ENCODE measurements at places on chromosomes 2 and 18.

GRCh38 chr2:174335988-174336500, 1.3 kb downstream of the SP9 start:
- DNase-seq = no peak

DNA sequence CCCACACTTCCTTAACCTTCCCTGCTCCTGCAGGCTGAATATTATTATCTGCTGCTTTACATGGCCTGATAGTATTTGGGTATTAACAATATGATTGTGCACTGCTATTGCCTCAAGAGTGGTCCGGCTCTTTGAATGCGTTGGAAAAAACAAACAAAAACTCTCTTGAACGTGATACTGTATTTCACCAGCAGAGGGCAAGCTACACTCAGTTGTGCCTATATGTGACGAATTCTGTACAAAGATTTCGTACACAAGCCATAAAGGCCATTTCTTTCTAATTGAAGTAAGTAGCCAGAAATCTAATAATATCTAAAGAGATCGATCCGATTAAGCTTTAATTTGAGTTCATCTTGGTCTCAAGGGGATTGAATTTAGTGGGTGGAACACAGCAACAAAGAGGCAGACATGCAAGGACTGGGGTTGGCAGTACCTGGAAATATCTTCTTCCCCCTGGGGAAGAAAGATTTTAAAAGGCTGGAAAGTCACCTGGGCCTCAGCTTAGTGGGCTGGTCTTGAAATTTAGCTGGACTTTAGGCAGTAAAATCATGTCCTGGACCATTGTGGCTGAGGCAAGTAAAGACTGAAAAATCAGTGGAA, 49.3 kb upstream of the RAB6D start:
- no peak for DNase-seq

GRCh38 chr2:21317131-21317530, 193.4 kb downstream of the TDRD15 start:
- DNase-seq = no peak

DNA sequence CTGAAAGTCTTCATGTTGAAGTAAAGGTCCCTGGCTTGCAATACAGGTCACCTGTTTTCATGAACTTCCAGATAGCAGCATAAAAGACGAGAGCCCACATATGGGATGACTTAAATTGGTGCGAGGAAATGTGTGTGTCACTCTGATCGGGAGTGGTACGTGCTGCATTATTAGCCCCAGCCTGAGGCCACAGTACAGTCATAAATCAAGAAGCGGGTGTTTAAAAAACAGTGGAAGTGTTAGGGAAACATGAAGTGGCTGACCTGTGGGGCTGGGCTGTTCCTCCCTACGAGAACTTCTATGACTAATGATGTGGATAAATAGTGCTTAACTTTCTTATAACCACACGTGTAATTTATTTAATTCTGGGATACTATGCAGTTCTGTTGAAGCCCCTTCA, 24.4 kb downstream of the RDH14 start:
- DNase-seq = no peak

DNA sequence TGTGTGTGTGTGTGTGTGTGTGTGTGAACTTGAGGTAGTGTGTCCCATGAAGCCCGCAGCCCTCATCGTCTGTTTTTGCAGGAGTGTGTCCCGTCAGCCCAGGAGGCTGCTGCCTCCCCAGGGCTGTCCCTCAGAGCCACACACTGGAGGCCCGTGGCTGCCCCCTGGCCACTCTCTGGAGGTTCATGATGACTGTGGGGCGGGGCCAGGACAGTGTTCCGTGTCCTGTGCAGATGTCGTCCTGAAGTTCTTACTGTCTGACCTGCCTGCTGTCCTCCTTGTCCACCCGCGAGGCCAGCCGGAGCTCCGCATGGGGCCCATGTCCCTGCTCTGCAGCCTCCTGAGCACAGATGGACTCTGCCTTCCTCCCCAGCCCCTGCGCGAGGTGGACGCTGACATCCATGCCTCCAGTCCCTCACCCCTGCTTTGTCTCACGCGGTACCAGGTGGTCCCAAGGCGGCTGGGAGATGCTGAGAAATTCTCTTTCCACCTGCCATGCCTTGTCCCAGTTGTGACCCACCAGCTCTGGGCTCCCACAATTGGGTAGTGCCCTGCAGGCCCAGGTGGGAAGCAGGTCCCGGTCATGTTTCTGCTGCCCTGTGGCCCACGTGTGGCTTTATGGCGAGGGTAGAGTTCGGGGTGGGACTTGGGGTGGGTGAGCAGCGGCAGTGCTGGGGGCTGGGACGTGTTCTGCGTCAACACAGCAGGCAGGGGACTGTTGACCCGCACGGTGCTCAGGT, 92.8 kb downstream of the NFATC1 start:
- DNase-seq = no peak

- no peak for DNase-seq
Measured at GRCh38 chr2:150989969-150990368, 271.7 kb downstream of the RBM43 start.

DNA sequence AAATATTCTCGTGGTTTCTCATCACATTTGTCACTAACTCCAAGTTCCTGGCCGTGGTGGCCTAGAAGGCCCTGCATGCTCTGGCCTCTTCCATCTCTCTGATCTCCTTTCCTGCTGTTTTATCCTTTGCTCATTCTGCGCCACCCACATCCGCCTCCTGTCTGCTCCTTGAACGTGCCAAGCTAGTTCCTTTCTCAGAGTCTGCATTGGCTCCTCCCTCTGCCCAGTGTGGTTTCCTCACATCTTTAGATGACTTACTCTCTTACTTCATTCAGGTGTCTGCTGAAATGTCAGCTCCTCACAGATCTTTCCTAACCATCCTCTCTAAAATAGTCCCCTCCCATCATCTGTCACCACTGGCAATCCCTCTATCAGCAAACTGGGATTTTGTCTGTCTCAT, 158.6 kb upstream of the RBMS1 start:
- peak; percentile 15 for DNase-seq

DNA sequence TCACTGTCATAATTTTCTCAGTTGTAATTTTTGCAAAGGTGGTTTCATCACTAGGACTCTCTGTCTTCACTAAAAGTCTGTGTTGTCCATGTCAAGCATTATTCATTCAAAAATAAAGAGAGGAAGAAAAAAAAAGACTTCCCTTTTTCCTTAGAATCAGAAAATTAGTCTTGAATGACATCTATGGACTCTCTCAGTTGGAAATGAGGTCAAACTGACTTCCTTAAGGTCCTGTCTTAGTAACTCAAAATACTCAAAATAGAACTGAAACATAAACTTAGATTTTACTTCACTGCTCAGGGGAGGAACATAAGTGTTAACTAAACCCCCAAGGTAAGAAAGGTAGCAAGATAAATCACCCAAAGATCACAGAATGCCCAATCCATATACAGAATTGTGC, 2.2 kb upstream of the ZNF407 start:
- no peak for DNase-seq

DNA sequence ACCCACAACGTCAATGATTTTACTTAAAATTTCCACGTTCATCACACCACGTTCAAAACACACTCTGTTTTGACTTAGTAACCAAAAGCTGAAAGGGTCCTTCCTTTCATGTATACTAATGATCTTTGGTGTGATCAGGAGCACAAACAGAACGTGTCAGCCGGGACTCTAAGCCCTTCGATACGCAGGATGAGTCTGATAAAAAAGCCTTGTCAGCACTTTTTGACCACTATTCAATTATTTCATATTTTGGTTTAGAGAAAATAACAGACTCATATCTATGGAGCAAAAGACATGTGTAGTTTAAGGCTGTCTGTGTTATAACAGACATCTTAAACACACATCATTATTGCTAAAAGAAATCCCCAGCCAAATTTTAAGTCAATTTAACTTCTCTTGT, 345.3 kb downstream of the ZNF516 start:
- no peak for DNase-seq

DNA sequence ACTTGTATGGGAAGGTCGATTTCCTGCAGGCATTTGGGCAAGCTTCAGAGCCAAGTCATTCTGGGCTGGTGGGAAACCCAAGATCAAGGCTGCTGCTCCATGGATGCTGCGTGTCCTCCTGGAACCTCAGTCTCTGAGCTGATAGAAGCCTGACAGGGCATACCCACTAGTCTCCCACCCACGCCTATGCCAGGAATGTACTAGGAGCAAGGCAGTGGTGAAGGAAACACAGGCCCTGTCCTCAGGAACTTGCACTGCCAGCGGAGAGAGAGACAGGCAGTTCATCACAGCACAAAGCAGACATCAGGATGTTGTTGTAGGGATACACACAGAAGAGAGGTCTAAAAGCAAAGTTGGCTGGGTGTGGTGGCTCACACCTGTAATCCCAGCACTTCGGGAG, 84.2 kb downstream of the PLB1 start:
- no peak for DNase-seq

DNA sequence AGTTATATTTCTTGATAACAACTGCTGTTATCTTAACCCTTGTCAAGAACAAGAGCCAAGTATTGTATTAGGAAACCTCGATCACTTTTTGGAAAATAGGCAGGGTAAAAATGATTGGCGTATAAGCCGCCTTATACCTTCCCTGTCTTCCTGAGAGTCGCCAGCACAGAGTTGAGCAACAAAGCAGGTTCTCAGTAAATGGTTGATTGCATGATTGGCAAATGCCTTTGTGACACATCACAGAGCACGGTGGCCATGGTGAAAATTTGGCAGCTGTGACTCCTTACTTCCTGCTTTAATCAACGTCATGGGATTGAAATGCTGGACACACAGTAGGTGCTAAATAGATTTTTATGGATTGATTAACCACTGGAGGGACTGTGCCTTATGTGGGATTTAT, 3.9 kb upstream of the KLHL29 start:
- DNase-seq = no peak

GRCh38 chr18:51425889-51426288, 228.4 kb upstream of the MEX3C start:
- no peak for DNase-seq

GRCh38 chr2:25971596-25971995, 10.7 kb downstream of the KIF3C start:
- no peak for DNase-seq

DNA sequence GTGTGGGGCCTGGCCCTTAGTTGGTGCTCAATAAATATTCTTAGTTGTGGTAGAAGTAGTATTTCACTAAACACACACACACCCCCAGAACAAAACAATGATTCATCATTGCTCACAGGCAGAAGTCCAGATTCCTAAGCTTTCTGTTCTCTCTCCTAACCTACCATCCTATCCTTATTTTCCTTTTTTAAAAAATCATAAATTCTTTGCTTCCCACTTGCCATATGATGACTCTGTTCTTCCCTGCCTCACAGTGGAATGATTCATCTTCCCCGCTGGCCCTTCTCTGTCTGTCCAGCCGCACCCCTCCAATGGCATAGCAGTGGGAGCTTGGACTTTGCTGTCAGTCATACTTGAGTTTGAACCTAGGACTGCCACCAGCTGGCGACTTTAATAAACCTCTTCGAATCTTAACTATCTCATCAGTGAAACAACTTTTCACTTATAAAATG, 5.2 kb downstream of the EML6 start:
- no peak for DNase-seq

DNA sequence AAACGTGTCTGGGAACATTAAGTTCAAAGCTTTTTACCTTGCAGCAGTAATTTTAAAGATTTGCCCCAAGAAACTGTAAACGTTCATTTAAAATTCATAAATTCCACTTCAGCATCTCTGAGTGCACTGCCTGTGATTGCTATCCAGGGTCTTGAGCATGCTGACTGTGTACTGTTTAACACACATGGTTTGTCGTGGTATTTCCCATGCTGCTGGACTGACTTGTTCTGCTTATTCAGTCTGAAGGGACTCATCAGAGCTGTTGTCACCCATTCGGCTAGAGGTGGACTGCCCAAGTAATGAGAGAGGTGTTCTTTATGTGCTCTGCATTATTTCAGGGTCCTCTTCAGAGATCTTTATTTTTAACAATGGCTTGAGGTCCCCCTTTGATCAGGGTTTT, 53.1 kb downstream of the RHBDD1 start:
- no peak for DNase-seq

DNA sequence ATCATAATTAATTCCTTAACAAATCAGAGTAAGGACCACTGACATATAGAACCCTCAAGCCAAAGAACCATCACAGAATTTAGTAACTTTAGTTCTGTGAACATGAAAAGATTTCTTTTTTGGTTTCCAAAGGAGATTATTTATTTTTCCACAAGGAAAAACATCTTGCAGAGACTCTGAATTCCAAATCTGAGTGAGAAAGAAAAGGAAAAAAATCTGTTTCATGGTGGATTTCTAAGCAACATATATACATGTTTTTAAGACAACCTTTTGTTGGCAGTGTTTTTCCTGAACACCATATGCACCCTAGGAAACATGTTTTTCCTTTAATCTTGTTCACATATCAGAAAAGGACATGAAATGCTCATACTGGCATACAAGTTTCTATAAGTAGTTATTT, 149.8 kb downstream of the AGPS start:
- DNase-seq = no peak

DNA sequence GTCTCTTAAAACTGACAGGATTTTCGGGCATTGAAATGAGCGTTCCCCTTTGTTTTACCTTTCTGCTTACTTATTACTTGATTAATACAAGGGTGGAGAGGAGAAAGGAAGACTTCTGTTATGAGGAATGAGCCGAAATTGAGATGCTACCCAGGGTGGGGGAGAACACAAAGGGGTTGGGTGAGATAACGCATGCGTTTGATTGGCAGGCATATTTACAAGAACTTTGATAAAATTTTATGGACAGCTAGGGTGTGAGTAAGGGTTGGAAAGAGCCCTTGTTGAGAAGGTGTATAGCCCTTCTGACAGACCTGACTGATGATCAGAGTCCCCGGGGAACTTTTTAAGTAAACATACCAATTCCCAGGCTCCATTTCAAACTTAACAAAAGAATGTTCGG, 1.8 kb downstream of the RNF138 start:
- DNase-seq = no peak

GRCh38 chr2:202317080-202317857, 51.7 kb downstream of the NOP58 start:
- no peak for DNase-seq

GRCh38 chr2:133871545-133872209, 303.4 kb upstream of the NCKAP5 start:
- DNase-seq = no peak

DNA sequence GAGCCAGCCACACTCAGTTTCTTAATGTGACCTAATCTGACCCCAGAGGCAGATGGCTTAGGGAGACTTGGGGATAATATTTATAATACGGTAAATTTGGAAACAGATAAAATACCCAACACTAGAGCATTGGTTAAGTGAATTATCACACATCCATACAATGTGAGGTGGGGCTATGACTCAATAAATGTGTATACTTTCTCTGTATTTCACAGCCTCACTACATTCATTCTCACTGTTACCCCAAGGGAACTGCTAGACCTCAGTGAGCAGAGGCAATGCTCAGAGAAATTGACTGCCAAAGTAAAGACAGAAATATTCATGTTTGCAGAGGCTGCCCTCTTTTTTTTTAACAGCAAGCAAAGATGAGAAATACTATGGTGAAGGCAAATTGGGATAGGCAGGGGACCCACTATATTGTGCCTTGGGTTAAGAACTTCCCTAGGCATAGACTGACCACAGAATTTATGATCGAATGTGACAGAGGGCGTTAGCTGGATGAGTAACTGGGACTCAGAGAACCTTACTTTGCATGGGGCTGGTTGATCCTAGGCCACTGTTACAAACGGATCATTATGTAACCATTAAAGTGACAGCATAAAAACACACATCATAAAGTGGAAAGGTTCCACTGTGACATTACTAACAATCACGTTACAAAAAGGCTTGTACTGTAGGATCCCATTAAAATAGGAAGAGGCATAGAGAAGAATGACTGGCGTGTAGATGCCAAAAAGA, 246.0 kb upstream of the LYPD1 start:
- DNase-seq = no peak

GRCh38 chr2:240398661-240399267, 36.7 kb upstream of the GPC1 start:
- DNase-seq = no peak

All from stimulated activated CD8-positive, alpha-beta memory T cell treated with anti-CD3 and anti-CD28 coated beads, Interleukin-7, amount 100 ng/mL, for 1 hour (primary cell).